ENCODE measurements at places on chromosomes 13 and 19.

DNA sequence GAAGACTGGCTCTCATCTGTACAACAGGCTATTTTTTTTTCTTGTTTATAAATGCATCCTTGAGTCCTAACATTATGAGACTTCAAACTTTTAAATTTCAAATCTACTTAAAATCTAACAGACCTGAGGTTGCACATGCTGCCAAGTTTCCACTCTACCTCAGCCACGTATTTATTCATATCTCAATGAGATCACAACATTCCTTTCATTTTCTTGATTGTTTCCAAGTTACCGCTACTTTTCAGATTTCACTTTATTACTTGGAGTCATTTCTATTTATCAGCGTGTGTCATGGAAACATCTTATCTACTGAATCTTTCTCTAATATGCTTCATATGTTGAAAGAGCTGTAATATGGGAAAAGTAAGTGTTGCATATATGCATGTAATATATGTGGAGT is 1257.5 kb upstream of the ATXN8OS start:
- DNase-seq = no peak

DNA sequence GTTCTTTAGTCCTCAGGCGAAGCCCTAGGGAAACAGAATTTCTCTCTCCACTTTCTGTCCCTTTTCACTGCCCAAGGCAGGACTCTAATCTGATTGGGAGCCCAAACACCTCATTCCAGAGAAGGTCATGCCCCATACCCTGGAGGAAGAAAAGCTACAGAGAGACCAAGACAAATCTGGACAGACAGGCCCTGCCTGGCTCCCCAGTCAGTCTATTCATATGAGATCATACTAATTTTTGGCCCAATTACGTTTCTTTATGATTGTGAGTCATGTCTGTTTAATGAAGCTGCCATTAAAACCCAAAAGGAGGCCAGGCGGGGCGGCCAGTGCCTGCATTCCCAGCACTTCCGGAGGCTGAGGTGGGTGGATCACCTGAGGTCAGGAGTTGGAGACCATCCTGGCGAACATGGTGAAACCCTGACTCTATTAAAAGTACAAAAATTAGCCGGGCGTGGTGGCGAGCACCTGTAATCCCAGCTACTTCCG is 3.3 kb upstream of the AP3D1 start:
- no peak for DNase-seq

DNA sequence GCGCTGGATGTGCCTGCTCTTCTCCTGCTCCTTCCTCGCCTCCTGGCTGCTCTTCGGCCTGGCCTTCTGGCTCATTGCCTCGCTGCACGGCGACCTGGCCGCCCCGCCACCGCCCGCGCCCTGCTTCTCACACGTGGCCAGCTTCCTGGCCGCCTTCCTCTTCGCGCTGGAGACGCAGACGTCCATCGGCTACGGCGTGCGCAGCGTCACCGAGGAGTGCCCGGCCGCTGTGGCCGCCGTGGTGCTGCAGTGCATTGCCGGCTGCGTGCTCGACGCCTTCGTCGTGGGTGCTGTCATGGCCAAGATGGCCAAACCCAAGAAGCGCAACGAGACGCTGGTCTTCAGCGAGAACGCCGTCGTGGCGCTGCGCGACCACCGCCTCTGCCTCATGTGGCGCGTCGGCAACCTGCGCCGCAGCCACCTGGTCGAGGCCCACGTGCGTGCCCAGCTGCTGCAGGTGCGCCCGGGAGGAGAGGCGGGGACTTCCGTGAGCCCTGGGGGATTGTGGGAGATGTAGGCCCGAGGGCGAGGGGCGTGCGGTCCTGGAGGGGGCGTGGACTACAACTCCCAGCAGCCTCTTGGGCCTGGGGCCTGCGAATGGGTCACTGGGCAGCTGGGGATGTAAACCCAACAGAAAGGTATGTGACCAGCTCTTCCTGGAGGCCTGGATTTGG is 6.7 kb downstream of the KCNJ14 start:
- no peak for DNase-seq

DNA sequence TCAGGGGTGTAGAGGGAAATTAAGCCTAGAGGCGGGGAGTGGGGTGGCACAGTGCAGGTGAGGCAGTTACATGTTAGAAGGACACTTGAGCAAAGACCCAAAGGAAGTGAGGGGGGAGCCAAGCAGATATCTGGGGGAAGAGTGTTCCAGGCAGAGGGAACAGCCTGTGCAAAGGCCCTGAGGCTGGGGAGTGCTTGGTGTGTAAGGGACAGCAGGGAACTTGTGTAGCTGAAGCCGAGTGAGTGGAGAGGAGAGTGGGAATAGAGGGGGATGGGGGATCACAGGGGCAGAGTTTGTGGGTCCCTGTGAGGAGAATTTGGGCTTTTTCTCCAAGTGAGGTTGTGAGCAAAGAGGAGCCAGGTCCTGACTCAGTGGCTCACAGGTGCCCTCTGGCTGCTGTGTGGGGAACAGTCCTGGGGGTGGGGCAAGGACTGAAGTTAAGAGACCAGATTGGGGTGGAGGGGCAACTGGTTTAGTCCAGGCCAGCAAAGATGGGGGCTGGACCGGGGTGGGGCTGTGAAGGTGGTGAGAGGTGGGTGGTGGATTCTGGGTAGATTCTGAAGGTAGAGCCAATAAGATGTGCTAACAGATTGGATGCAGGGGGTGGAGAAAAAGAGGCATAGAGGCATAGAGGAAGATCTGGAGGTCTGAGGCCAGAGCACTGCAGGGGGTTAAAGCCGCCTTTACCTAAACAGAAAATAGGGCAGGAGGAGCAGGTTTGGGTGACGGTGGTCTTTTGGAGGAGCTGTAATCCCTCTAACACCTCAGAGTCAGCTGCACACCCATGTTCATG is 75.3 kb downstream of the CACNA1A start:
- DNase-seq = peak; percentile 7

DNA sequence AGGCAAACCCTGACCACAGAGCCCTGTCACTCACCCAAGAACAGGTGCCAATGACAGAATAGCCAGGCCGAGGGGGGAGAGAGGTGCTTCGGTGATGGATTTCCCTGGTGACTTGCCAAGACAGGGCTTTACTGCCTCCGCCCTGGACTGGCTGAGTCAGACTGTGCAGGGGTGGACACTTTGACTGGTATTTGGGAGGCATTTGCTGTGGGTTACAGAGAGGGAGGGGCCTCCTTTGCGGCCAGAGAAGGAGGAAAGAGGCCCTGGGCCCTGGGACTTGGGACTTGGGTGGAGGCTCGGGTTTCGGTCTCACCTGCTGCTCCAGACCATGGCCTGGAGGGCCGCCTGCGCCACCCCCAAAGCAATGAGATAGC is 4.6 kb upstream of the EPS8L1 start:
- DNase-seq = no peak

DNA sequence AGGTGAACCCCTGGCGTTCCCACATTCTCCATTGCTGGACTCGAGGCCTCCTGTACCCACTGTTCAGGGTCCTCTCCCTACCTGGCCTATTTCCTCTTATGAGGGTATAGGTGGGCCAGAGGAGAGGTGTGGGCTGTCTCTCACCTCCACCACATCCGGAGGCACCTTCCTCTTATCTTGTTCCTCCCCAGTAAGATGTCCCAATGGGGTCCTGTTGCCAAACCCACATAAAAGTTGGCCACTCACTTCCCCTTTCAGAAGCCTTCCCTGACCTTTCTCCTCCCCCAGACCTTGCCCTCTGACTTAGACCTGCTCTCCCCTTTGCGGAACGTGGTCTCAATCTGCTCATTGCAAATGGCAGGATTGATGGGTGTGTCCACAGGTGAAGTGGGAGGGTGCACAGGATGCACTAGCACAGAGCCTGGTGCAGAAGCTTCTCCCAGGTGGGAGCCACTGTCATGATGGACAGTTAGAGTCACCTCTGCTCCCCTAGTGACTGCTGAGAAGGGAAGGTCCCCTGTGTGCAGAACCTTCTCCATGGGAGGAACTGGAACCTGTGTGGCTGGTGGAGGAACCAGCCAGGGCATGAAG is 1.3 kb downstream of the CYP4F3 start:
- DNase-seq = no peak

GRCh38 chr19:48487544-48487943 is 18.4 kb downstream of the CYTH2 start:
- DNase-seq = no peak
